ENCODE measurements at places on chromosomes 12 and 14.

- DNase-seq, result no peak
Measured at GRCh38 chr12:79871621-79872020, 63.3 kb downstream of the PPP1R12A start.

DNA sequence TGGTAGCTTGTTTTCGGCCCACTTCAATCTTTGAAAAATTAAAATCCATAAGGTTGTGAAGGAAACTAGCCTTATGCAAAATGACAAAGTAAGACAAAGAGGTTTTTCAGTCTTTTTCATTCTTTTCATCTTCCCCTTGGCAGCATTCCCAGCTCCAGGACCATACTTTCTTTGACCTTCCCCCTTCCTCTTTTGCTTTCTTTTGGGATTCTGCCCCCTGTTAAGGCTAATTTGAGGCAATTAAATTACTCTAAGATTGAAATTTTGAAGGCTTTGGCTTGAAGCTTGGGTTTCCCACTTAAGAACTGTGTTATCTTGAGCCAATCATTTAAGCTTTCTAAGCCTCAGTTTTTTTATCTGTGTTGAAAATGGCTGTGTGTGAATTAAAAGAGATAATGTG, 124.9 kb downstream of the DACT1 start:
- DNase-seq, result no peak

DNA sequence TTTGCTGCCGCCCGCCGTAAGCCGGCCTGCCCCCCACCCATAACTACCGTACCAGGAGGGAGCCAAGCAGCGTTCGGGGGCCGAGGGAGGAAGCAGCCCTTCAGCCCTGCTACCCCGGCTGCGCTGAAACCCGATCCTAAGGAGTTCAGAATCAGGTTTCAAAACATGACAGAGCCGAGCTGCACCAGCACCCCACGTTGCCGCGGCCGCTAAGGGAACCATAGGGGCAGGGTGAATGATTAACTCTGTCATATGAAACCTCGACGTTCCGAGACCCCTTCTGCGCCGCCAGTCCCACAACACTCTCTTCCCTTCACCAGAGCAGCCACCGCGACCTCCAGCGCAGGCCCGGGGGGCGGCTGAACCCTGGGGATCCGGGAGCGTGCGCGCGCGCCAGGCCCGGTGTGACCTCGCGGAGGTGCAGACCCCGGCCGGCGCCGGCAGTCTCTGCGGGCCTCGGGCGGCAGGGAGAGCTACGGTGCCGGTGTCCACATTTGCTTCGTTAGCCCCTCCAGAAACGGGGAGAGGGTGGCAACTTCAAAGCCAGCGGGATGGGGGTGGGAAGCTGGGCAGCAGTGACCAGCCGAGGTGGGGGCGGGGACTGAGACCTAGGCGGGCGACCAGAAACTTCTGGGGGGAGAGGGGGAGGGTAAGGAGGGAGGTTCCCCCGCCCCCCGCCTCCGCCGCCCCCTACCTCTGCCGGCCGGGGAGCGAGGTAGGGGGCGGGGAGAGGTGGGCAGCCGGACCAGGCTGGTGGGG, 1.6 kb downstream of the SIX4 start:
- no peak for DNase-seq

GRCh38 chr12:60844101-60844500, 1248.3 kb downstream of the SLC16A7 start:
- no peak for DNase-seq

DNA sequence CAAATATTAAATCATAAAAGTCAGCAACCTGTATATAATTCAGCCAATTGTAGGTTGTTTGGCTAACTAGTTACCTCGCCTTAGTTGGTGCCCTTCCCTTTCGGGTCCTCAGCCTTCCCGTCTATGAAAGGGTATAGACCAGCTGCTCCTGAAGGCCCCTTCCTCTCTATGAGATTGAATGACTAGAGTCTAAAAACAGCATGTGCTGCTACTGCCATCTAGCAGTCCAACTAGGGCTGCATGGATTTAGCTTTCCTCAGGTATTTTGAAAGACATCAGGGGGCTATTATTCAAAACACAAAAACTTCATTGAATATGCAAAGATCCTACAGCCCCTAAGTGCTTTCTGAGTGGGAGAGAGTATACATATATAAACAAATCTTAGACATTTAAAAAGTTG, 37.0 kb upstream of the TMEM263 start:
- no peak for DNase-seq

DNA sequence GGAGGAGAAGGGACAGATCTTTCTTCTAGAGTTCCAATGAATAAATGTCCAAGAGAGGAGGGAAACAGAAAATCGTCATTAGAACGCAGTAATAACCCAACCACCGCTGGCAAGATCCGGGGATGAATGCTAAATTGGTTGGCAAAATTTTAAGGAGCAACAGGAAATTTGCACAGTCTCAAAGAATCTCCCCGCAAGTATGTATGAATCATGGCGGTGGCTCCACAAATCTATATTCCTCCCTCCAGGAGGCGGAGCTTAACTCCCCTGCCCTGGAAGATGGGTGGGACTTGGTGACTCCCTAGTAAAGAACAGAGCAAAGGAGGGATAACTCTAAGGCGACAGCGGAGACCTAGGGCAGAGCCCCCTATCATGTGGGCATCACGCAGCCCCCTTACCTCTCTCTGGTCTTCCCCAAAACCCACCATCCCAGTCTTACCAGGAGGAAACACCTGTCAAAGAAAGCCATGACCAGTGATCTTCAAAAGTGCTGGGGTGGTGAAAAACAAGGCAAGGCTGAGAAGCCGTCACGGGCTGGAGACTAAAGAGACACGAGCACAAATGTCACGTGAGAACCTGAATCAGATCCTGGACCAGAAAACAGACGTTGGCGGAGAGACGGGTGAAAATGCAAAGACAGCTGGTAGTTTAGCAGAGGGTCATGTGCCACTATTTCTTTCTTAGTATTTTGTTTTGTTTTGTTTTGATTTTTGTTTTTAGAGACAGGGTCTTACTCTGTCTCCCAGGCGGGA, 125.8 kb downstream of the NCOR2 start:
- DNase-seq, result peak; percentile 42

DNA sequence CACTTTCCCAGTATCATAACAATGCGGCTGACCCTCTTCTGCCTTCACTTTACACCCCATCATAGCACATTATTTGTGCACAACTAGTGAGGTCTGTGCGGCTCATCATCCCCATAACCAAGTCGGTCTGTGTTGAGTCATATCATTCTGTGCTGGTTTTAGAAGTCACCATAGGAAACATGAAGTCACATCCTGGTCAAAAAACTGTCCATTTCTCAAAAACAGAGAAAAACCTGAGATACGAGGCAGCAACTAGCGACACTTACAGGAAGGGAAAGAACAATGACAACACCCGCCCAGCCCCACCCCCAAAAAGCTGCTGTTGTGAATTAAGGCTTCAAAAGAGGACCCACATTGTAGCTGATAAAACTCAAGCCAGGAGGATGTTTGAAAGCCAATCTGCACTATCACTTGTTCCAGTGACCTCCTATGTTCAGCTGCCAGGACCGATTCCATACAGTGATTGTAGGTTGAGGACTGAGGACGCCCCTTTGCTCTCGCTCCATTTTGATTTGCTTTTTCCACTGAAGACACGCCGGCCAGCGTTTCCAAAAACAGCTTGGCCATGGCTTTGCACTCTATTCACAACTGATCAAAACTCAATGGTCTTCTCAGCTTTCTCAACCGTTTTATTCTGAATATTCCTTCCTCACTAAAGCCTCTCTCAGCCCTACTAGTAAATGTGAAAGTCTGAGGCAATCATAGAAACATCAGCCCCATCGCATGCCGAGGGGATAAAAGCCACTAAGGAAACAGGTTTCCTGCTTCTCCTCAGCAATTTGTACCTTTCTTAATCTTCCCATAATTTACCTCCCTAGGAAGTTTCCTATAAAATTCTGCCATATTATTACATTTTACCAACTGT, 87.5 kb downstream of the DUSP16 start:
- no peak for DNase-seq

- no peak for DNase-seq
Measured at GRCh38 chr14:92887157-92887556, 35.8 kb upstream of the CHGA start.

DNA sequence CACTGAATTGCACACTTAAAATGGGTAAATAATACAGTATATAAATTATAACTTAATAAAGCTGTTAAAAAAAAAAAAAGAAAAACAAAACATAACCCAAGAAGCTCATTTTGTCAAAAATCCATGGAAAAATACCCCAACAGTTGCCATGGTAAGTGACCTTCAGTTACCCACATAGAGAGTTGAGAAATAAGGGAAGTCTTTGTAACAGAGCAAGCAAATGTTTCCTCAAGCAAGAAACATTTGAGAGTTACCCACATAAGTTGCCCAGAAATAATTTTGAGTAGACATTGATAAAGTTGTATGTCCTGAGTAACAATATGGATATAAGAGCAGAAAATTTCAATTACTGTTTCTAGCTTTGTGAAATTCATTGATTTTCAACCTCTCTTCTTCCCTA, 227.4 kb downstream of the CCDC59 start:
- no peak for DNase-seq

GRCh38 chr12:117404940-117405339, 43.5 kb upstream of the NOS1 start:
- no peak for DNase-seq

GRCh38 chr12:76317976-76318375, 30.2 kb downstream of the BBS10 start:
- DNase-seq, result no peak

DNA sequence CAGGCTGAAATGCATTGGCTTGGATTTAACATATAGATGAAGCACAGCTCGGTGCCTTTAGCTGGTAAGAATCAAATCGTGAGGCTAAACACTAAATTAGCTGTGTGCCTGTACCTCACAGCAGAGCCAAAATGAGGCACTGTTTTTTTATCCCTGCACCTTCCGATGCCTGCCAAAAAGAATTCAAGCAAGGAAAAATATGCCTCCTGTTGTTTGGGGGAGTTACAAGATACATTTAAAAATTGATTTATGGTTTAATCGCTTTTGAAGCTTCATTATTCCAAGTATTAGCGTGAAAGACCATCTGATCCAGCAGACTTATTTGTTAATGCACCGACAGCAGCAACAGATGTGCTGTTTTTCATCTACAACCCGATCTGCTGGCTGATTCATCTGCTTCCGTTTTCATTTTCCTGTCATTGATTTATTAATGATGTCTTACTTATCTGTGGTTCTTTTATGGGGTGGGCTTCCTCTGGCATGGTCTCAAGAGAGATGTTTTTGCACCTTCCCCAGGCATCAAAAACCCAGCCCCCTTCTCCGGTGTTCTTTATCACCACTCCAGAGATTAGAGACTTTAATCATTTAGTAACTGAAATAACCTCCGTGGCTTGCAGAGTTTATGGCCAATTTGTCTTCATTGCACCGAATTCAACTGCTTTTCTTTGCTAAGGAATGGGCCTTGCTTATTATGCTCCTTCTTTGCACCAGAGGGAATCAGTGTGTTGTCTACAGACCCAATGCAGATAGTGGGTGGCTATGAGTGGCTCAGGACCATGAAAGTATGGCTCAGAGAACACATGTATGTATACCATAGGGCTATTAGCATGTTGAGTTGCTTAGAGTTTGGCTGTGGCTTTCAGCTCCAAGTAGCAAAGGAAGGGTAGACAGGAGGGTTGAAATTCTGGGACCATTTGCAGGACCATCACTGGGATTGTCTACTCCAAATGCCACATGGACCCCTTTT, 166.8 kb upstream of the TMEM260 start:
- DNase-seq, result no peak

- no peak for DNase-seq
Measured at GRCh38 chr14:74350928-74351323, 2.7 kb downstream of the VRTN start.

DNA sequence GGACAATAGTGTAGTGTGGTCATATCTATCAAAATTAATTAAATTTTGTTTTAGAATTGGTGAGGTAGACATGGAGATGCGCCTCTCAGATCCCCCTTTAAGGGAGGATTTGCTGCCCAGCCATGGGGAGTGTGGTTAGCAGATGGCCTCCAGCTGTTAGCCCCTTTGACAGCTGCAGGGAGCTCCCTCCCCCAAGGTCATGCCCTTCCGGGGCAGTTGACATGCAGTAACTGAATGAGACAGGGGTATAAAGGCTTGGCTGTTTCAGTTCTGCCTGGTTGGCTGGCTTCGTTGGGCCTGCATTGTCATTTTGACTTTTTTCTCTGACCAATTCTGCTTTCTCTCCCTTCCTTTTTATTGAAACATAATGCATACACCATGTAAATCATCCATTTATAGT, 291.5 kb upstream of the SRRM4 start:
- DNase-seq, result no peak

DNA sequence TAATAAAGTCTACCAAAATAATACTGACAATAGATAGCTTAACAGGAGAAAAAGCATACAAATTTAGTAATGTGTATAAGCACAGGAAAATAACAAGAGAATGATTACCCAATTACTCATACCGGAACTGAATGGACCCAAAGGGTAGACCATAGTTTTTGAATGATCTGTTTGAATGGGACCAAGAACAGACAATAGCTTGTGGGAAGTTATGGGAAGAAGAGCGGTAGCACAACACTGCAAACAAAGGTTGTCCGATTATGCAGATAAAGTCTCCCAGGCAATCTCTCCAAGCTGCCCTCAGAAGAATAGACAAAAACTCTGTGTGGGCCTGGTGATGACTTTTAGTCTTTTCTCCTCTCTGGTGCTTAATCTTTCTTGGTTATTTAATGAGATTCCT, 96.6 kb upstream of the NEDD1 start:
- no peak for DNase-seq

DNA sequence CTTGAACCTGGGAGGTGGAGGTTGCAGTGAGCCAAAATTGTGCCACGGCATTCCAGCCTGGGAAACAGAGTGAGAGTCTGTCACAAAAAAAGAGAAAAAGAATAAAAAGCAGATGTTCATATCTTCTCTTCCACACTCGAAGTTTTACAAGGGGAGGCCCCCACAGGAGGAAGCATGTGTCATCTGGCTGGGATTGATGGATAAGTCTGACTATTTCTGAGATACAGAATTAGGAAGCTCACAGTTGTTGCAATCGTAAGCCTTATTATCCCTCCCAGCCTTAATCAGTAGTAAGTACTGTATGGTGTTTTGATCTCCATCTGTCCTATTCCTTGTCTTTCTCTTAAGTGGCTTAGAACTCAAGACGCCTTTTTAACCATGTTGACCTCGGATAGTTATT, 31.9 kb upstream of the RASSF8 start:
- no peak for DNase-seq

DNA sequence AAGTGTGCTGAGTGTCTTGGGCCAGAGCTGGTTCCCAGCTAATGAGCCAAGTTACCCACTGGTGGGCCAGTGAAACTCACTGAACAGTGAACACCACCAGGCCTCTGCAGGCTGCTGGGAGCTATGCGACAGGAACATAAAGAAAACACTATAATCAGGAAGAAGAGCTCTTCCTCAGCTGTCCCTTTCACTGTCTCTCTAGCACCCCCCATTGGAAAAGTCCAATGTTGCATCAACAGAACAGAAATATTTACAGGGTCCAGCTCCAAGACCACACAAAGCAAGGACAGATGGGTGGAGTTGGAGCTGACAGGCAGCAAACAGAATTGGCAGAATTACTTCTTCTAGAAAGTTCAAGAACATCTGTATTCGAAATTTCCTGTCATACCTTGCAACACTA, 903.6 kb upstream of the TMEM132C start:
- DNase-seq, result no peak

- DNase-seq, result no peak
Measured at GRCh38 chr12:62003701-62004100, 256.5 kb upstream of the USP15 start.

GRCh38 chr14:65222440-65222858, 120.1 kb upstream of the MAX start:
- DNase-seq, result no peak

- no peak for DNase-seq
Measured at GRCh38 chr12:122976648-122976975, 1.6 kb downstream of the OGFOD2 start.
